Activated CD4-positive, alpha-beta memory T cell treated with anti-CD3 and anti-CD28 coated beads for 36 hours (primary cell): ENCODE measurements at places on chromosomes 2 and 18.

- no peak for DNase-seq
Measured at GRCh38 chr18:21900605-21901352, 160.2 kb downstream of the MIB1 start.

GRCh38 chr2:154570501-154570900 lies 128.0 kb upstream of the KCNJ3 start:
- DNase-seq, result no peak

GRCh38 chr18:47180765-47181164 lies 4.6 kb upstream of the IER3IP1 start:
- no peak for DNase-seq

DNA sequence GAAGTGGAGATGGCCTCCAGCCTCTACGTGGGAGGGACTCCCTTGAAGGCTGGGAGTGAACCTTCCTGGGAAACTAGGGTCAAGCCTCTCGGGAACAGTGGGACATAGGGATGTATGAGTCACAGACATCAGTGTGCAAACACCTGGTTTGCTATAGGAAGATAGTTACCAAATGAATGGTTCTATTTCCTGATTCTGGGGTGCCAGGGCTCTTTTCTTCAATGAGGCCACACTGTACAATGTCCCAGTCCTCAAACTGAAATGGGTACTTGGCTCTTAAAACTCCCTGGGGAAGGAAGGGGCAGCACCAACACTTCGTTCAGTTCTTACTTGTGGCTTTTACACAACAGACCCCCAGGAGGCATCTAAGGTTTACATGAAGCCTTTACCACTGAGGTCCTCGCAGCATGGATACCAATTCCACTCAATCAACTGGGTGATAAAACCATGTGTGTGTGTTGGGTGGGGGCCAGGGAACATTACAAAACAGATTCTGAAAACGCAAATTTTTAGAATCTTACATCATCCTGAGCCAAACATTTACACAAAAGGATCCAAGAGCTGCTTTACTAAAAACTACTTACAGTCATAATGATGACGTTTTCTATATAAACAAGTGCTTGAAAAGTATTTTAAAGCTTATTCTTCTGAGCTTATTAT lies 10.4 kb downstream of the ERFE start:
- no peak for DNase-seq

DNA sequence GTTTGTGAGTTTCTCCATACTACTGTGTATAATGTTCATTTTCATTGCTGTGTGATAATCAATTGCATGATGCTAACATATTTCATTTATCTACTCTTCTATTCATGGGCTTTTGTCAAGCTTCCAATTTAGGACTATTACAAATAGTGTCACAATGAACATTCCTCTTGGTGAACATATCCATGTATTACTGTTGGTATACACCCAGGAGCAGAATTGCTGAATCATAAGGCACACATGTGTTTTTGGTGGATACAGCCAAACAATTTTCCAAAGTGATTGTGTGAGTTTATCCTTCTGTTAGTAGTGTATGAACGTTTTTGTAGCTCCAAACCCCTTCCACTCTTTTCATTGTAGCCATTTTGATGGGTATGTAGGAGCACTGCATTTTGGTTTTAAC lies 101.6 kb upstream of the COPS8 start:
- no peak for DNase-seq

GRCh38 chr18:7645756-7646155 lies 78.6 kb downstream of the PTPRM start:
- no peak for DNase-seq
